ENCODE measurements at places on chromosomes 2 and 18.

DNA sequence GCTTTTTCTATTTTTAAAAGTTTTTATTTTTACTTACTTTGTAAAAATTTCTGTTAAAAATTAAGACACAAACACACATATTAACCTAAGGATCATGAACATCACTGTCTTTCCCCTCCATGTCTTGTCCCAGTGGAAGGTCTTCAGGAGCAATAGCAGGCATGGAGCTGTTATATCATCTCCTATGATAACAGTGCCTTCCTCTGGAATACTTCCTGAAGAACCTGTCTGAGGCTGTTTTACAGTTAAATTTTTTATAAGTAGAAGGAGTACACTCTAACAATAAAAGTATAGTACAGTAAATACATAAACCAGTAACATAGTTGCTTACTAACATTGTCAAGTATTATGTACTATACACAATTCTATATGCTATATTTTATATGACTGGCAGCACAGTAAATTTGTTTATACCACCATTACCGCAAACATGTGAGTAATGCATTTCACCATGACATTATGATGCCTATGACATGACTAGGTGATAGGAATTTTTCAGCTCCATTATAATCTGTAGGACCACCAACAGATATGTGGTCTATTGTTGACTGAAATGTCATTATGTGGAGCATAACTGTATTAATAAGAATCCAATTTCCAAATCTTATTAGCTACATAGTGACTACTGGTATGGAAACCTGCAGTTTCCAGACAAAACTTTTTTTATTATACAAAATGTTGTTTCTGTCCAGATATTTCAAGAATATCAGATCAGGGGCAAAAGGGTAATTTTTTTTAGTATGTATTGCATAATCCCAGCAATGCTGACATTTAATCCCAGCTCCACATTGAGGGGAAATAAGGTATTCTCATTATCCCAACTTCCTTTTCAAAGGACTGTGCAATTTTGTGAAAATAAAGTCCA, 337.2 kb upstream of the SLC39A10 start:
- DNase-seq: no peak

GRCh38 chr2:231674587-231675338, 33.6 kb upstream of the PTMA start:
- no peak for DNase-seq

DNA sequence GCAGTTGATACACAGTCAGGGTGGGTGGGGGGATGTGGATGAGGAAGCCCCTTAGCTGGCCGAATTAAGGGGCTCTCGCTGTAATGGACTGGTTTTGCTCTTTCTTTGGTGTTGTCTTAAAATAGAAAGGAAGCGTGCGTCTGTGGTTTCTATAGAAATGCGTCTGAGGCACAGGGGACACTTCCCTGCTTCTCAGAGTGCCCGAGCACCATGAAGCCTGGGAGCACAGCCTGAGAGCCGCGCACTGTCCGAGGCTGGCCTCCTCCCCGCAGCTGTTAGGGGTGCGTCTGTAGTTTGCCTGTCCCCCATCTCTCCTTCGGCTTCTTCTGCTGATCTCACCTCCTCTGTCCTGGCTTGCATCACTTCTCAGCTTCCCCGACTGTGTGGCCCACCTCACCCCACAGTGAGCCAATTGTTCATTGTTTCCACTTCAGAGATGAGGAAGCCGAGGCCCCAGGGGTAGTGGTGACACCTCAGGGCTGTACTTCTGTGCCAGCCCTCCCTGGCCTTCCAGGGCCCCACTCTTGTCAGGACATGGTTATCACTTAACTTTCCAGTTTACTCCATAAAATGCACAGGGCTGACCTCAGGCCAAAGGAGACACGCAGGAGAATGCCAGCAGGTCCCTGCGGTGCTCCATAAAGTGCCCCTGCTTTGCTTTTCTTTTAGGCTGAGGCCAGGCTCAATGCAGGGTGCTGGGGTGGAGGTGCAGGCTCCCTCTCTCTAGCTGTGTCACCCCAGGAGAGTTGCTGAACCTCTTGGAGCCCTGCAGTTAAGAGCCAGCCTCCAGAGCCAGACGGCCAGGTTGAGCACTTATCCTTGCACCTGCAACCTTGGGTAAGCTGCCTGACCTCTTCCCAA, 210.6 kb downstream of the SEPTIN10 start:
- DNase-seq: no peak

GRCh38 chr2:200905618-200906296, 16.6 kb downstream of the NIF3L1 start:
- peak; percentile 24 for DNase-seq

GRCh38 chr18:50651334-50651733, 91.4 kb downstream of the MAPK4 start:
- DNase-seq: no peak

DNA sequence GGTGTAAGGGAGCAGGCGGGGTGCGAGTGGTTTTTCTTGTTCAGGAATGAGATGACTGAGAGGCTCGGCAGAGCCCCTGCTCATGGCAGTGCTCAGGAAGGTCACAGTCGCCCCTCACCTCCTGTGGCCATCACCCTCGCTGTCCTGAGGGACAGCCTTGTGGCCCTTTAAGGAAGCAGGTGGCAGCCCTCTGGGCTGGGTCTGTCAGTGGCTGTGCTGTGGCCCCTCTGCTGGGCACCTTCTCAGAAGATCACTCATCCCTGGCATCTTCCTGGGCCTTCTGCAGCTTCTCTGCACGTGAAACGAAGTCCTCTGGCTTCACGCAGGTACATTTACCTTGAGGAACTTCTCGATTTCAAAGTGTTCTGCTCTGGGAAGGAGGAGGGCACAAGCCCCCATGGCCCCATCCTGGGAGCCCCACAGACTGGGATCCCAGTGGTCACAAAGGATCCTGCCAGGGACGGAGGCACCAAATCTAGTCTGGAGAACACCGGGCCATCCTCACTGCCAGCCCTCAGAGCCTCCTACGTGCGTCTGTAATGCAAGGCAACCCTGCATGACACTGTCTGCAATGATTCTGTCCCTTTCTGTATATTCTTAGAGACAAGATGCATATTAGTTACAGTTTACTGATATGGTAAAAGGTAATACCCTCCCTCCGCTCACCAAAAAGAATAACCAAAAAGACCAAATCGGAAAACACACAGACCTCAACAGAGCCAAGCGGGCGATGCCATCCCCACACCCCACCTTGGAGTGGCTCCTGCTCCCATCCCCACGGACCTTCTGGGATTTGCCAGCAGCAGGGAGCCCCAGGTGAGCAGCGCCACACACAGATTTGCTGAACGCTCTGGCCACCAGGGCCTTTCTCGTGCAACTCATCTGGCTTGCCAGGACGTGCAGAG, 25.9 kb upstream of the FAHD2A start:
- DNase-seq: no peak

DNA sequence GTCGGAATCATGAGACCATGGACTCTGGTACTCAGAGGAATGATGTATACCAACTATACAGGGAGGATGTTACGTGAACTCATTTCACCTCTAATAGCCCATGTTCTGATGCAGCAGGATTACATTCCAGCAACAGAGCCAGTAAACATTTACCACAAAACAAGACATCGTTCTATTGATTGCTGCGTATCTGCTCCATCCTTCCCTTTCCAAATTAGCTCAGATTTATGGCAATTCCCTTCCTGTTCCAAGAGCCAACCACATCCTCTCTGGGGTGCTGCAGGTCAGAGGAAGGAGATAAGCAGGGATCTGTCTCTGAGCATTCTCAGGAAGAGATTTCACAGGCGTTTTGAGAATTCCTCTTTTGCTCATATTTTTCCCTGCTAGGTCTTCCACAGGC, 98.3 kb downstream of the KLF7 start:
- no peak for DNase-seq

- peak; percentile 76 for DNase-seq
These were observed 31.6 kb downstream of the KCNK3 start for GRCh38 chr2:26723991-26724750.

DNA sequence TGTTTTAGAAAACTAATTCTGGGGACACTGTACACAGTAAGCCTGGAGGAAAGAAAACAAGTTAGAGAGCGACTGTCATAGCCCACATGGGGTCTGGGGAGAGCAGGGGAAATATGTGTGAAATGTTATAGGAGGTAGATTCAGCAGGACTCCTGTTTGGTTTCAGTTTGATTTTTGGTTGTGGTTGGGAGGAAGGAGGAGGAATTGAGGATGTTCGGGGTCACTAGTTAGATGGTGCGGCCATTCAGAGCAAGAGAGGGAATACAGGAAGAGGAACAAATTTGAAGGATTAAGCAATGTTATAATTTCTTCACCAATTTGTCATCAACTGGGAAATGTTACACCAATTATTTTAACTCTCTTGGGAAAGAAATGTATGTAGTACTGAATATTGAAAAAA, 25.1 kb downstream of the TTC39C start:
- no peak for DNase-seq

- no peak for DNase-seq
These were observed 603.6 kb downstream of the CPS1 start for GRCh38 chr2:211159972-211160371.

DNA sequence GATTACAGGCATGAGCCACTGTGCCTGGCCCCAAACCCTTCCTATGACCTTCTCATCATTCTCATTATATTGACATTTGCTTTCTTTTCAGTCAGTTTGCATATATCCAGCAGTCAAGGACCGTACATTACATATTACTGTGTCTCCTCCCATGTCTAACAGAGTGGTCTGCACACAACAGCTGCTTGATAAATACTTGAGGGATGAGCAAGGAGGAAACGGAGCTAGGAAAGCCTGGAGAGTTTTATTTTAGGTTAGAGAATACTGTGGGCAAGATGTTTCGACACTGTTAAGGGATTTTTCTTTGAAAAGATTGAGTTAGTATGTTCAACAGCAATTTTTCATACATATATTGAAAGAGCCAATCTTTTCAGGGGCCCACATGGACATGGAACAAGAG, 76.2 kb upstream of the CHRNA1 start:
- no peak for DNase-seq

- no peak for DNase-seq
These were observed 76.4 kb downstream of the C2orf74 start for GRCh38 chr2:61238219-61239012.

DNA sequence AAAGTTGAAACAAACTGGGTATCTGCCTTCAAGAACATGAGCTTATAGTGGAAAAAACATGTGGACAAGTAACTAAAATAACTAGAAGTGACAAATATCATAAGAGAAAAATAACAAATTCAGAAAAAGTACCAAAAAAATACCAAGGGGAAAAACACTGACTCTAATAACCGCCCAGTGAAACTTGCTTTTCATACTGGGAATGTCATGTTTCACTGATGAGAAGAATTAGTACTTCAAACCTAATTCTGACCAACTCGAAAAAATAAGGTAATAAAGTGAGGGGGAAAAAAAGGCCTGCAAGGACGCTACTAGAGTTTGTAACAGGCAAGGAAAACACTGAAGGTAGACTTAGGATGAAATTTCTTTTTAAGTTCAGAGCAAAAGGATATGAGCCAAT, 83.6 kb downstream of the RTTN start:
- DNase-seq: no peak

DNA sequence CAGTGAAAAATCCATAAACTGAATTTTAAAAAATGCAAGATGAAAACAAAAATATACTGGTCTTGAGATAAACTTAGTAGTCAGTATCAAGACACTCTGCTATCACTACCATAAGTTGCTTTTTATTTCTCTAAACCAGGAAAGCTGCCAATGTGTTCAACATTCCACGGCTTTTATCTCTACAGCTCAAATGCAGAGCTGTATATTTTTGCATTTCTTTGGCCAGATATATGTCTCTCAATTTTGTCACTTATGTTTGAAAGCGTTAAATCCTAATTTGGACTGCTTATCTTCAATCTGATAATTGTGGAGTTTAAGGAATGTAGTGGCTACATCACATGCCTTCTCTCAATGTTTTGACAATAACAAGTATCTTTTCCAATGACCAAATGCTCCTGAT, 609.5 kb downstream of the EPHA4 start:
- no peak for DNase-seq

DNA sequence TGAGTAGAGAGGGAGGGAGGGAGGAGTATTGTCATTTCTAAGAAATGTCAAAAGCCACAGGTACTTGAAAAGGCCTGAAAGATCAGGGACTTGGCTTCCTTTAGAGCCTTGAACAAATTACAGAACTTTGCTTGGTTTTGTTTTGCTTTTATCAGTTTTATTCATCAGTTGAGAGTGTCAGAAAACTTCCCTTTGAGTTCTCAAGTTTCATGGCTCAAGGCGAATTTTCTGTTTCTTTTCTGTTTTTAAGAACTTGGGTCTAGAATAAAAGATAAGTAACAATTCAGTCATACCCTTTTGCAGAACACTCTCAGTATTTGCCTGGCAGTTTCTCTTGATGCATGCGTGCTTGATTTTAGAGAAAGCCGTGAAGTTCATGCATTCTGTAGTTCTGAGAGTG, 531.9 kb downstream of the PARD3B start:
- DNase-seq: no peak

DNA sequence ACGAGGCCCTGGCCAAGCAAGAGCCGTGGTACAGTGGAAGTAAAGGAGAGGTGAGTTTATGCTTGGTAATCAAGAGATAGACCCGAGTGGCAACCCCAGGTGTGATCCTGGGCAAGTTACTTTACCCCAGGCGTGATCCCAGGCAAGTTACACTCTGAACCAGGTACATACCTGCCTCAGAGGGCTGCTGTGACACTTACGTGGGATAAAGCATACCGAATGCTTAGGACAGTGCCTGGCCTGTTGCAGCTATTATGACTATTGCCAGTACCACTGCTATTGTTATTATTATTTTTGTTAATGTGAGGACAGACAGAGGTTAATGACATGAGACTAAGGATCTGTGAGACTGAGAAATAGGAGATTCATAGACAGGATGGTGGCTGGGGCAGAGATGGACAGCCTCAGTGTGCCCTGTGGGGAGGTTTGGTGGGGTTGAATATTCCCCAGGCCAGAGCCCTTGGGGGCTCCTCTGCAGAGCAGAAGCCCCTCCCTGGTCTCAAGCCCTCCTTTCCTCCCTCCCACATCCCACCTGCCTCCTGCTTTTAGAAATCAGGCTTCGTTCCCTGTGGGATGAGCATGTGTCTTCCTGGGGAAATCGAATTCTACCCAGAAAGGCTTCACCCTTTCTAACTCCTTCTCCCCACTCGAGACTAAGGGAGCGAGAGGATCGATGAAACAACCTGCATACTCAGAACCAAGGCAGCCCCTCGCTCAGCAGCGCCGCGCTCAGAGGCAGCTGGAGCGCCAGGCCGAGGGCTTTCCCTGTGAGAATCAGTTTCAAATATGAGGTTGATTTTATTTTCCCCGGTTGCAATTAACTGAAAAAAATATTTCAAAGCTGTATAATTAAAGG, 62.0 kb upstream of the SIX3 start:
- DNase-seq: no peak

DNA sequence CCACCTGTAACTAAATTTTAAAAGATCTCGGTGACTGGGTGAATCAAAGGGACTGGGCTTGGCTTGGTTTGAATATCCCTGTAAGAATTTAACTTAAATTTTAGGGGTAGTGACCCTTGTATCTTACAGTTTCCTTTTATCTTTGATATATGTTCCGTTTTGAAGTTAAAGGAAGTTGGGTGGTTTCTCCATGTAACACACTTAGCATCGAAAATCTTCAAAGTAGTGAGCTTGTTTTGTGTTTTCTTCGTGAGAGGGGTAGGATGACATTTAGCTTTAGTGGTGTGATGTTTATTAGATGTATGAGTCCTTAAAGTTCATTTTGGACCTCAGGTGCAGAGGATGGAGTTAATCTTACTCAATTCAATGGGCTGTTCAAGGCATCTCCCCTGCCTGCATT, 1.6 kb downstream of the WDR7 start:
- no peak for DNase-seq
